ENCODE measurements at places on chromosomes 2 and 18.

- no peak for DNase-seq
Observed at GRCh38 chr18:62044490-62045000, 142.3 kb downstream of the PIGN start.

GRCh38 chr2:217456016-217456415 lies 546.8 kb downstream of the TNS1 start:
- no peak for DNase-seq

DNA sequence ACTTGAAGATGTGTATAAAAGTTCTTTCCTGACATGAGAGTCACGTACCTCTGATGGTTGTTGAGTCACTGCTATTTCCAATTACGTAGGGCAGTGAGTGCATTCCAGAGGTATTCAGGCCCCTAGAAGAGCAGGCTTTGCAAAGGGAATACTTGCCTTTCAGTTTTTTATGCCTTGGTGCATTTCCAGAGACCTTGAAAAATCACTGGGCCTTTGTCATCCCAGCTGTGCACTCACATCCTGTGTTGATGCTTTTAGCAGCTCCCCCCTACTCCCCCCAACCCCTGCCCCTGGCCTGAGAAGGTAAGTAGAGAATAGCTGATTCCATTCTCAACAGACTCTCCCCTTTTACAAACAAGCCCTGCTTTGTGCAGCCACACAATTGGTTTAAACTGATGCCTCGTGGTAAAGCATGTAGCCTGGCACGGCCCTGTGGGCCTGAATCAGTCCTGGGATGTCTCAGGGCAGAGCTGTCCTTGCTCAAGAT lies 174.2 kb downstream of the PRPF40A start:
- DNase-seq, result no peak

DNA sequence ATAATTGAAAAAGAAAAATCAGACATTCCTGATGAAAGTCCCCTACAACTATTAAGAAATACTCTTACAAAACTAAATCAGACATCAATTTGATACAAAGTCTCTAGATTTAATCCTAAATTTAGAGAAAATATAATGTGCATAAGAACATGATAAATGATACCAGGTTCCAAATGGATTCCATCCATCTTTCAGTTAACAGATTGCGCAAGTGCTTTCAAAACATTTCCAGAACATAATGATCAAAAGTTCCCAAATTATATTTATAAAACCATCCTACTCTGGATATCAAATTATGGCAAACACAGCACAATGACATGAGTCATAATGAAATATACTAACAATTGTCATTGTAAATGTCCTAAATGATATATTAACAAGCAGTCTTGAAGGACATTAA lies 151.0 kb upstream of the GYPC start:
- DNase-seq, result no peak

DNA sequence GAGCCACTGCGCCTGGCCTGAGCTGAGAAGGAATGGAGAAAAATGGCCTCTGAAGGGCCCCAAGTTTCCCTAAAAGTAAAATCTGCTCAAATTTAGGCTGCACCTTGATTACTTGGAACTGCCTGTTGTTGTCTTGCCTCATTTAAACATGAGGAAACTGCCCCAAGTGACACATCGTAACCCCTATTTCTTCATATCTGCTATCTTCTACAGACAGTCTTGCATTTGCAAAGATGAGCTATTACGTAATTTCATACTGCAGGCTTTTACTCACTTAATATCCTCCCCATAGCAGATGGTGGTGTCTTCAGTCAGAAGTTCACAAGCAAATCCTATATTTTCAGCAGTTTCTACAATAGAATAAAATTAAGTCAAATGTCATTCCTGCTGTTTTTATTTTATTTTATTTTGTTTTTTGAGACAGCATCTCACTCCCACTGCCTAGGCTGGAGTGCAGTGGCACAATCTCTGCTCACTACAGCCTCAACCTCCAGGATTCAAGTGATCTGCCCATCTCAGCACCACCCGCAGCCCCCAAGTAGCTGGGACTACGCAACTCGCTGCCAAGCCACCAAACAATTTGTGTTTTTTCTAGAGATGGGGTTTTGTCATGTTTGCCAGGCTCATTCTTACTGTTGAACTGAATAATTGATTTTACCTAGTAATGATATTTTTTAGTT lies 45.3 kb upstream of the NARS1 start:
- DNase-seq, result no peak

DNA sequence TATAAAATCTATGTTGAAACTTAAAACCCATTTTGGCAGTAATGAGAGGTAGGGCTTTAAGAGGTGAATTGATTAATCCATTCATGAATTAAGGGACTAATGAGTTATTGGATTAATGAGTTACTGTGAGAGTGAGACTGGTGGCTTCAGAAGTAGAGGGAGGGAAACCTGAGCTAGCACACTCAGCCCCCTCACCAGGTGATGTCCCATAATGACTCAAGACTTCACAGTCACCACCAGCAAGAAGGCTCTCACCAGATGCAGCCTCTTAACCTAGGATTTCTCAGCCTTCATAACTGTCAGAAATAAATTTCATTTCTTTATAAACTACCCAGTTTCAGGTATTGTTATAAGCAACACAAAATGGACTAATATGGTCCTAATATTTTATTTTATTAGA lies 621.7 kb upstream of the ACVR2A start:
- no peak for DNase-seq

DNA sequence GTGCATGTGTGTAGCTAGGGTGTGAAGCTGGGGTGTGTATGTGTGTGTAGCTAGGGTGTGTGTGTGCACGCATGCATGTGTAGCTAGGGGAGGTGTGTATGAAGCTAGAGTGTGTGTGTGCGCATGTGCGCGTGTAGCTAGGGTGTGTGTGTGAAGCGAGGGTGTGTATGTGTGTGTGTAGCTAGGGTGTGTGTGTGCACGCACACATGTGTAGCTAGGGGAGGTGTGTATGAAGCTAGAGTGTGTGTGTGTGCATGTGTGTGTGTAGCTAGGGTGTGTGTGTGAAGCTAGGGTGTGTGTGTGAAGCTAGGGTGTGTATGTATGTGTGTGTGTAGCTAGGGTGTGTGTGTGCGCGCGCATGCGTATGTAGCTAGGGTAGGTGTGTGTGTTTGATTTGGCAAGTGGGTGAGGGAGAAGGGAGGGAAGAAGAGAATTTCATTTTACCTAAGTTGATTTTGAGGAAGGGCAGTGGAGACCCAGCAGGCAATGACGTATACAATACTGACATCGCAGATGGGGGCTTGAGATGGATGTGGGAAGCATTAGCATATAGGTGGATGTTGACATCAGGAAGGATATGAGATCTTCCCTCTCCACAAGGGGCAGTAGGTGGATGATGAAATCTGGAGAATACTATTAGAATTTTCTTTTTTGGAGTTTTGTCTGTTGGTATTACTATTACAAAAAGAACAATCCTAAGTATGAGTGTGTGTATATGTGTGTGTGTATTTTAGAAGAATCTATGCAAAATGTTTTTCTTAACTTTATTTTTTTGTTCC lies 70.7 kb downstream of the PRELID3A start:
- DNase-seq, result no peak

DNA sequence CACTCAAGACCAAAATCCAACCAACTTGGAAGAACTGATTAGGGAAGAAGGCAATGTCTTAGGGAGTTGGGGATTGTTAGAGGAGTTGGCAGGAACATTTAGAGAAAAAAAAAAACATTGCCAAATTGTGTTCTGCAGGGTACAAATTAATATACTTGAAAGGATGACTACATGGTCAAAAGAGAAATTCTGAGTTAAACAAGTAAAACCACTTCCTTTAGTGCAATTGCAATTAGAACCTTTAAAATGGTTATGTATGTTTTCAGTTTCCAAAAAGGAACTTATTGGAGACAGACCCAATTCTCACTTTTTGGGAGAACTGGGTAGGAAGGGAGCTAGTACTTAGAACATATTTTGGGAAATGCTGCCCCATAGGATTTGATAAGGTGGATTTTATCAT lies 137.9 kb downstream of the GPD2 start:
- no peak for DNase-seq

DNA sequence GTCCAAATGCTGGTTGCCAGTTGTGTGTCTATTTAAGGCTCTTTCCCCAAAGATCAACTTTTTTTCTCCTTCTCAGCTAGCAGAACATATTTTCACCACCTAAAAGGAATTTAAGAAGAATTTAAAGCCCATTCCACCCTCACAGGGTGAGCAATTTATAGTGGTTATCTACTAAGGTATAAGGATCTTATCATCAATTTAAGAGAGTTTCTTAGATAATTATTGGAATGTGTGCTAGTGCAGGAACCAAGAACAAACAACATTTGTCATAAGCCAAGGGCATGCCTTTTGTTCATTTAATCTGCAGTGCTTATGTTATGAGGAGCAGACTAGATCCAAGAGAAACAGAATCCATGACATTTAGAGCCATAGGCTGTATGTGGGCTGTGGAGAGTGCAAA lies 37.2 kb downstream of the NLRC4 start:
- no peak for DNase-seq

DNA sequence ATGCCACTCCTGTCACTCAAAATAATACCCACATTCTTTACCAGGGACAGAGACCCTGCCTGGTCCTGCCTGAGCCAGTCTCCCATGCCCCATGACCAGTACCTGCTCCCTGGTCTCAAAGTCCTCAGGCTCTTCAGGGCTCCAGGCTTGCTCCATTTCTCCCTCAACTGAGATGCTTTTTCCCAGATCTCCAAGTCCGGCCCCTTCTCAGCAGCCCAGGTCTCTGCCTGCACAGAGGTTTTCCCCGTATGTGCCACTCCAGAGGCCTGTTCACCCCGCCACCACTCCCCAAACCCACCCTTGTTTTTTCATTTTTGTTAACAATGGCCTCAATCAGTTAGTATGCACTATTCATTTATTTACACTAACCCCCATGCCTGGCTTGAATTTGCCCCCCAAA lies 499.5 kb upstream of the MYT1L start:
- DNase-seq, result no peak

GRCh38 chr2:168611896-168612650 lies 156.0 kb downstream of the CERS6 start:
- no peak for DNase-seq

- DNase-seq, result no peak
Observed at GRCh38 chr2:160345071-160345764, 145.1 kb upstream of the ITGB6 start.

- no peak for DNase-seq
Observed at GRCh38 chr2:3839476-3839875, 136.1 kb downstream of the DCDC2C start.

GRCh38 chr2:37375741-37376288 lies 31.4 kb downstream of the QPCT start:
- no peak for DNase-seq

DNA sequence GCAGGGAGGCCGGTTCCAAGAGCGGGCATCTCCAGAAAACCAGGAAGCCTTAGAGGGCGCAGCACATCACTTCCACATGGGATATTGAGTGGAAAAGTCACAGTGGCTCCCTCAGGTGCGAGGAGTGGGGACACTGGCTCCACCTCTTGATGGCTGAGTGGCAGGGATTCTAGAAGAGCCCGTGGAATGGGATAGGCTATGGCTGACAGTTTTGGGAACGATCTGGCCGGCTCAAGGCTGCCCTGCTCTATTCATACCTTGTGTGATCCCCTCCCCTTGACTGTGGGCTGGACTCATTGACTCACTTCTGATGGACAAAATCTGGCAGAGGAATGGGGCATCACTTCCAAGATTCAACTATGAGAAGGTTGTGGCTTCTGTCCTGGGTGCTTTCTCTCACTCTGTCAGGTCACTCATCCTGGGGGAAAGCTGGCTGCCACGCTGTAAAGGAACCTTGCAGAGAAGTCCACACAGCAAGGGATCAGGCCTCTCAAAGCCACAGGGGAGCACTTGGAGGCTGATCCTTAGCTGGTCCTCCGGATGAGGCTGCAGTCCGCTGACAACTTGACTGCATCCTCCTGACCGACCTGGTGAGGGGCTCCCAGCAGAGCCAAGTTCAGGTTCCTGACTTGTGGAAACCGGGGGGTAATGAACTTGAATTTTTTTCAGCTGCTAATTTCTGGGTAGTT lies 46.7 kb upstream of the HS6ST1 start:
- no peak for DNase-seq

DNA sequence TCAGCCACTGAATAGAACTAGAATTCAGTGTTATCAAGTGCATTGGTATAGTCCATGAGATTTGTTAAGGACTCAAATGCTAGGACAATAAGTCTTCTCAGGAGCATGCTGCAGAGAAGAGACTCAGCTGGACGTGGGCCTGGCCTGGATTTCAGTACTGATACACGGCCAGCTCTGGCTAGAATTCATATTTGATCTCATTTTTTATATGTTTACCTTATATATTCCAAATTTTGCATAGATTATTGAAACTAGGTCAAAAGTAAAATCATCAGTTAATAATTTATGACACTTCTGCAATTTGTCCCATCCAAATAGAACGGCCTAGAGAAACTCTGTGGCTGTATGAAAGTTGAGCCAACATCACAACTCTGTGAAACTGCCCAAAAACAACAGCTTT lies 262.0 kb downstream of the DLGAP1 start:
- DNase-seq, result no peak

DNA sequence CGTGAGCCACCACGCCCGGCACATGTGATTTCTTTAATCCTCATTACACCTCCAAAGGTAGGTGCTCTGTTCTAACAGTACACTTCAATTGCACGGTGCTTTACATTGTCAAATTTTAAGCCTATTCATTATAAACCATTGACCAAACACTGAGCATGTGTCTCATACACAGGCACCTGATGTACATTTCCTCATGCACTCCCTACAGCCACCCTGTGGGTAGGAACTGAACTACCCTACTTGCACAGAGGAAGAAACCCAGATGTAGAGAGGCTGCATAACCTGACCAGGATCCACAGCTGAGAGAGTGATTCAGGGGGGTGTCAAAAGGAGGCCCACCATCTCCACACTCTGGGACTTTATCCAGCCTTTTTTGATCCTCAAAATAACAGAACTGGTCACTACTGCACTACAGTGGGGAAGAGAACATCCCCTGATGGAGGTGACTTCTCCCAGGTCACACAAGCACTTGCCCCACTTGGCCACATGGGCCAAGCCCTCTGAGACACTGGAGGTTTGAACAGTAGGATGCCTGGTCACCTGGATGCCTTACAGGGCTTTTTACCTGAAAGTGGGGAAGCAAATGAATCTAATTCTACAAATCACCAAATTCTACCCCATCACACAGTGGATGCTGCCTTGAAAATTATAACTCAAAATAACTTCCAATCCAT lies 6.9 kb upstream of the DPYSL5 start:
- DNase-seq, result no peak
